Occipital lobe (tissue), 3 donors: ENCODE measurements at places on chromosomes 12 and 14. TPM values are rescaled to one million over a fixed set of nuclear protein-coding genes. Genes with fewer than 3 reads are reported as not detected.

DNA sequence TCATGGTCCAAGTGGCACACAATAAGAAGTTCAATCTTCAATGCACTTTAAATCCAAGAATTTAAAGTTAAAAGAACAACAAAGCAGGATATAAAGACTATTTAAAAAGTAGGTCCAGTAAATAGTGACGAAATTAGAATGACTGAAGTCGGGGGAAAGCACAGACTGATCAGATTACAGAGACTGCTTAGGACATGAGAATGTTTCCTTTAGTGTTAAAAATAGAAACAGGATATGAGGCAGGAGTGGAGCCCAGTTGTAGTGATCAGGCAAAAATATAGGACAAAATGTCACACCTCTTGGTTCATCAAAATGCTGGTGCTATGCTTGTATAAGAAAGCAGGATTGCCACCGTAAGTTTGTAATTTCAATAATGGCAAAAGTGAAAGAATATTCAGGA, 52.2 kb upstream of the CD163 start:
- DNase-seq = no peak

The KCNMB4 gene
- total RNA-seq = 67.2 TPM

- DNase-seq = no peak
These were observed 163.2 kb downstream of the DYRK2 start for GRCh38 chr12:67811437-67812361.

GRCh38 chr14:29721586-29721985, 206.1 kb downstream of the PRKD1 start:
- DNase-seq = no peak

The ARF3 gene
- 67.5 TPM for total RNA-seq

GRCh38 chr12:121663610-121663929, 5.9 kb downstream of the MORN3 start:
- no peak for DNase-seq
